ENCODE measurements at places on chromosomes 2 and 18.

GRCh38 chr2:230873661-230874401 lies 9.1 kb downstream of the ITM2C start:
- no peak for DNase-seq

DNA sequence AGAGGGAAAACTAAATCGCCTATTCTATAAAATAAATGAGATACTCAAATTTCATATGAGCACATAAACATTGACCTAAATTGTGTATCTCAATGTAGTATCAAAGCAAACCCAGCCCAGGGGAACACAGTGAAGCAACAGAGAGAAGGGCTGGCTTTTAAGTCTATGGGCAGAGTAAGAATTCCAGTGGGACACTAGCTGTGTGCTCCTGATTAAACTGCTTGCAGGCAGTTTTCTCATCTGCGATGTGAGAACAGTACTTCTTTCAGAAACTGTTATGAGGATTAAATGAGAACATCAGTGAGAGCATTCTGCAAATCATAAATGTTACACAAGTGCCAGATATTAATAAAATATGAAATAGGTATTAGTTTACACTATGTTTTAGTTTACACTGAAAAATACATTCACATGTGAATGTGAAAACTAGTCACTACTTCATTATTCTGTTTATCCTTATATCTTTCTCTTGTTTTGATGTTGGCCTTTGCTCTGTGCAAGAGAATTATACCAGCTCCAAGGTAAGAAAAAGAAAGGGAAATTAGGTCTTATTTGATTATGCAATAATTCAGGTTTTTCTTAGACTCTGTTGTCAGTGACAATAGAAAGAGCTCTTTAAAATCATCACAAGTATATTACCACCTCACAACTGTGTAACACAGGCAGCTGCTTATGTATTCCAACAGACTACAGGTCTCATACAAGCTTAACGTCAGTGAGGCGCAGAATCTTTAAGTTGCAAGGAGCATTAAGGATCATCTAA lies 47.5 kb downstream of the GAREM1 start:
- no peak for DNase-seq

DNA sequence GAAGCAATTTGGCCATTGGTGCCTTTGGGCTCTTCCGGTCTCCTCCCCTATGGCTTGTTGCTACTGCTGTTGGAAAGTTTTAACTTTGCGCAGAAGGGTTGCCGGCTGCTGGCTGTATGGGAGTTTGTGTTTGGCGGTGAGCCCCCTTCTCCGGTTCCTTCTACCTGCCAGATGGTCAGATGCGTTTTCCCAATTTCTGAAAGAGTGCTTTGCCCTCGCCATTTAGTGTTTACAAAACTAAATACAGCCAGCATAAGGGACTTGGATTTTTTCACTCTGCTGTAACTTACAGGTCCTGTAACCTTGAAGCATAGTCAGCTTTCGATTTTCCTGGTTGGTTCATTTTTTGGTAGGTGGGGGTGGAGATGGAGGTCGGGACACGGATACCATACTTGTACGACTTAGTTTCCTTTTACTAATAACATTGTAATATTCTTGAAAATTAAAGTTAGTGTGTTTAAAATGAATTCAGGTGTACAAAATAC lies 604 bp downstream of the COQ10B start:
- peak; percentile 94 for DNase-seq

GRCh38 chr2:33784488-33784887 lies 185.4 kb upstream of the FAM98A start:
- DNase-seq: no peak

- no peak for DNase-seq
These were observed 195.6 kb downstream of the AGAP1 start for GRCh38 chr2:235689427-235689853.

DNA sequence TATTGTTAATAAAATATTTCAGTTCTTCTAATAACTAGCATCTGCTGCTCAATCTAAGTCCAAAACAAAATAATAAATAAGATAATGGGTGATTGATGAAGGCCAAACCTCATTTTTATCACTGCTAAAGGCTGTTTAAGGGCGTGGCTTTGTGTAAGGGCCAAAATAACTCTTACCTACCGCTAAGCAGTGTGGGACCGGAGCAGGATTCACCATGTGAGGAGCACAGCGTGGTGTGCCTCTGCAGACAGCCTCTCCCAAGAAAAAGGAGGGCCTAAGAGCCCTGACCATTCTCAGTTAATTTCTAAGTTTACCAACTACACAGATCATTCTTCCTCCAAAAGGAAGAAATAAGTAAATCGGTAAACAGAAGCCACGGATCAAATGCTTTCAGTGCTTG lies 353.7 kb downstream of the ARL6IP6 start:
- no peak for DNase-seq

DNA sequence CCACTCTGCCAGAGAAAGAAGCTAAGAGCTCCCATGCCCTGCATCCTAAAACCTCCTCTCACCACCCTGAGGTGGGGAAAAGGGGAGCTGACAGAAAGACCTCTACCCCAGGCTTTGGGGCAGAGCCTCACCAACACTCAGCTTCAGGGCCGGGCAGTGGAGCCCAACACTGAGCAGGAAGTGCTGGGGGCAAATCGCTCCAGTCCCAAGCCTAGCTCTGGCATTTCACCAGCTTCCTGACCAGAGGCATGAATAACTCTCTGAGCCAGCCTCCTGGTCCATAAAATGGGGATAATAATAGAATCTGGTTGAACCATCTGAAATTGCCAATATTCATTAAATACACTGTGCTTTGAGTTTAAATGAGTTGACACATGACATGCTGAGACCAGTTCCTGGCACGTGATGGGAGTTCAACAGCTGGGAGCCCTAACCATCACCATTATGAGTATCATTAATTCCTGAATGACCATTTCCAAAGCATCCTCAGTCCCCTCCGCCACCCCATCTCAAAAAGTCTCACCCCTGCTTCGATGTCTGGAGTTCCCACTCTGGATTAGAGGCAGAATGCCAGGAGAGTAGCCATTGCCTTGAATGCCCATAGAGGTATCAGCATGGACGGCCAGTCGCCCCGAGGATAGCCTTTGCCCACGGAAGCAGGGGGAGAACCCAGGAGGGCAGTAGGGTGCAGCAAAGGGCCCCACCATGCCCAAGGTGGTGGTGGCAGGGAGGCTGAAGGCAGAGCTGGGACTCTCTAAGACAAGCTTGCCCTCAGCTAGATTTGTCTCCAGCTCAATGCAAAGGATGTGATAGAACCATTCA lies 153.4 kb downstream of the TNS1 start:
- DNase-seq: peak; percentile 54

- peak; percentile 98 for DNase-seq
These were observed 93.7 kb upstream of the WDR75 start for GRCh38 chr2:189347540-189347939.

DNA sequence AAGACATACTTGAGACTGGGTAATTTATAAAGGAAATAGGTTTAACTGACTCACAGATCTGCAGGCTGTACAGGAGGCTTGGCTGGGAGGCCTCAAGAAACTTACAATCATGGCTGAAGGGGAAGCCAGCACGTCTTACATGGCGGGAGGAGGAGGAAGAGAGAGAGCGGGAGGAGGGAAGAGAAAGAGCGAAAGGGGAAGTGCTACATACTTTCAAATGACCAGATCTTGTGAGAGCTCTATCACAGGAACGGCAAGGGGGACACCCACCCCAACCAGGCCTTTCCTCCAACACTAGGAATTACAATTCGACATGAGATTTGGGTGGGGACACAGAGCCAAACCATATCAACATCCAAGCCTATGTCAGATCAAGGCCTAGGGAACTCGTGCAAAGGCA lies 24.2 kb downstream of the MYL12B start:
- no peak for DNase-seq

- no peak for DNase-seq
These were observed 8.0 kb upstream of the KLHL29 start for GRCh38 chr2:23376972-23377371.

GRCh38 chr2:15544227-15544626 lies 16.9 kb downstream of the NBAS start:
- DNase-seq: no peak

DNA sequence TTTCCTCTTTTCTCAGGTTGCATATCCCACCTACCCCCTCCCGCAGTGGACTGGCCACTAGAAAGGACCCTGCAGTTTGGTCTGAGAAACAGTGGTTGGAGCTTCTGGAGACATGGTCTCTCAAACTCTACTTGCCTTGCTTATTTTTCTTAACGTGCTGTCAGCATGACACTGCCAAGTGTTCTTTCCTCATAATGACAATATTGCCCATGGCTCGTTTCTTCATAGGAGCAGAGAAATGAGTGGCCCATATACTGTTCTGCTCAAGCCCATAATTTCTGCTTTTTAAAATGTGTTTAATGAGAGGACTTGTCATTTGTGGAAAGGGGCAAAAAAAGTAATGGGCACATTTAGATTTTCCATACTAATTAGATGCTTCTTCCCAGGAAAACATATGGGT lies 828.7 kb downstream of the BCL11A start:
- DNase-seq: no peak

DNA sequence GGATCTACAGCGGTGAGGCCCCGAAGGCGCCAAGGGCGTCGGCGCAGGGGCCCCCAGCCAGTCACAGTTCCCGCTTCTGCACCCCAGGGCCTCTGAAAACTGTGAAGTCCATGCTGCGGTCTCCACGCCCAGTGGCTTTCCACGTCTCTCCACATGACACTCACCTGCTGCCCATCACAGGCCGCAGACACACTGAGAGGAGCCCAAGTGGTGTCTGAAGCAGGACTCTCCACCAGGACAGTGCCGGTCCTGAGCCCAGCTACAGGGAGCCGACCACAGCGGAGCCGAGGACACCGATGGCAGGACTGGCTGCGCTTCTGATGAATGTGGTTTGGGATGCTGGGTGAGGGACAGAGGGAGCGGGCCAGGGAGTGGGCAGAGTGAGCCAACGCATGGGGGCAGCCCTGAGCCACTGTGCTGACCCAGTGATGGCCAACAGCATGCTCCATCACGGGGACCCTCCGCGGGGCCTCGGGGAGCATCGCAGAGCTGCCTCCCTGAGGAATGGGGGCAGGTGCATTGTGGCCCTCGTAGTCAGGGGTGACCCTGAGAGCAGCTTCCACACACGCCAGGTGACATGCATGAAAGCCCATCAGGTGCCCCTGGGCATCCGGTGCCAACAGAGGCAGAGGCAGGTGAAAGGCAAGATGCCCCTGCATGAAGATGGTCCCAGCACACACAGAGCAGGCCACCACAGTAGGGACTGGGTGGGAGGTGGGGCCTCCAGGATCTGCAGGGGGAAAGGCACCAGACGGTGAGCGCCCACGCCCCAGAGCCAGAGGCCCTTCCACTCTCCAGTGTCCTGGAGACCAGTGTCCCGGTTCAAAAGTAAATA lies 116.6 kb downstream of the HDAC4 start:
- no peak for DNase-seq

All from AG10803 (cell line).